ENCODE measurements at places on chromosomes 11 and 22.

GRCh38 chr11:88886796-88887195 lies 179.0 kb downstream of the GRM5 start:
- DNase-seq = no peak

GRCh38 chr22:24433828-24434470 lies 6.5 kb downstream of the ADORA2A start:
- DNase-seq = no peak

GRCh38 chr22:50341977-50342650 lies 1.0 kb upstream of the PPP6R2 start:
- DNase-seq = peak; percentile 79

- no peak for DNase-seq
Observed at GRCh38 chr11:121574801-121575200, 122.0 kb upstream of the SORL1-AS1 start.

- DNase-seq = no peak
Observed at GRCh38 chr11:24819006-24819405, 322.2 kb downstream of the LUZP2 start.

DNA sequence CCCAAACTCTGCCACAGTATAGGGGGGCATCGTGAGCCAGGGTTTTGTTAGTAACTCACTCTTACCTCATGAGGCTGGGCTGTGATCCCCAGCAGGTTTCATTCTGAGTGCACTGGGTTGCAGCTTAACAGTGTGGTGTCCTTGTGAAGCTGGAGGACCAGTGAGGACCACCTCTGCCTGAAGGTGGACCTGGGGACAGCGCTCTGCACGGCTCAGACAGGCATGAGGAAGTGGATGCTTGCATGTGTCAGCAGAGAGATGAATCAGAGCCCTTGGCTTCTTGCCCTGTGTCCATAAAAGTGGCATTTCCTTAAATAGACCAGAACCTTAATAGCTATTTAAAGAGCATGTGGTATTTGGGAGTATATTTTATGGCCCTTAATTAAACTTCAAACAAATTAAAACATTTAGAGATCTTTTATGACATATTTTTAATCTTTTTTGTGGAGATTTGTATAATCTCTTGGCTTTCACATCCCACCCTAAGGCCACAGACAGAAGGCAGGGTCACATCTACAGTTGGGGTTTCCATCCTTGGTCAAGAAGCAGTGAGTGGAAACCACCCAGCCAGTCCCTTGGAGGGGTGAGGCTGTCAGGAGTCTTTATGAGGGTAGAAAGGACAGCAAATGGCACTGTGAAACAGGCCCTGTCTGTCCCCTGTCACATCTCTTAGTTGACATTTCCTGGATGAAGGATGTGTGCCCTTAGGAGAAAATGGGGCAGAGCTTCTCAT lies 24.8 kb upstream of the ADORA2A start:
- DNase-seq = no peak

GRCh38 chr11:102111787-102112508 lies 1.7 kb downstream of the YAP1 start:
- no peak for DNase-seq

DNA sequence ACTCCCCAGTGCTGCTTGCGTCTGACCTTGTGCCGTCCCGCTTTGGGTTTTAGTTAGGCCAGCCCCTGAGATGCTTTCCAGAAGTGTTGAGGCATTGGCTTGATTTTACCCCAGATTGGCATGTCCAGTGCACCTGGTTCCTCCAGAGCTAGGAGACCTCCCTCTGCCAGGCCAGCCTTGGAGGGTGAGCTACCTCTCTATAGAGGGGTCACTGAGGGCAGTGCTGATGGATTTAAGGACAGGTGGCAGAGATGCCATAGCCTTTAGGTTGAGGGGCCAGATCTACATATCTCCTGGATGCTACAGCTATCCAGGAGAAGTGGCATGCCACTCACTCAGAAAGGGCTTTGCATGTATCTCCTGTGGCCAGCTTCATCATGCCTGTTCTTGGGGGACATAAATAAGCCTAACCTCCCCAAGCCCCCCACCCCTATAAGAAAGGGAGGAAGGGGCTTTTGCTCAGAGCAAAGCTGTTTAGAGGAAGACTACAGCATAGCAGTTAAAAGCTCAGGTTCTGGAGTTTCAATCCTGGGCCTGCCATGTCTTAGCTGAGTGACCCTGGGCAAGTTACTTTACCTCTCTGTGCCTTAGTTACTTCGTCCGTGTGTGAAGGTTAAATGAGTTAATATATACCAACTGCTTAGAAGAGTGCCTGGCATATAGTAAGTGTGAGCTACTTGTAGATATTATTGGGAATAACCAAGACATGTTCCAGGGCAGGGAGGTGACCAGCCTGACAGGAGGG lies 6.4 kb downstream of the UBE2L3 start:
- no peak for DNase-seq

DNA sequence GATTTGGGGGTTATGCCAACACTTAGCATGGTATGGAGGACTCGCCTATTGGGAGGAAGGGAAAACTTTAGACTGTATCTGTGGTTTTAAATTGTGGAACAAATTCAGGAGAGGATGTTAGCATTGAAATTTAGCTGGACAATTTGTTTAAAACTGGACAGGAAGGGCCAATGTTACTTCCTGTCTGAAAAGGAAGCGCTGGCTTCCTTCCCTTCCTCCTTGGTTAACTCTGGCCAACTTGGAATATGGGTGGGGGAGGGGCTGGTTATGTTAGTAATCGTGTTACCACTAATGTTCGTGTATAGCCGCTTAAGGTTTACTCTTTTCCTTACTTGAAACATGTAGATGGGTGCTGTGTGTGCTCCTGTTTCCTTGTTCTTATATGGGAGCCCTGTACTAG lies 13.9 kb downstream of the CTNND1 start:
- DNase-seq = no peak

DNA sequence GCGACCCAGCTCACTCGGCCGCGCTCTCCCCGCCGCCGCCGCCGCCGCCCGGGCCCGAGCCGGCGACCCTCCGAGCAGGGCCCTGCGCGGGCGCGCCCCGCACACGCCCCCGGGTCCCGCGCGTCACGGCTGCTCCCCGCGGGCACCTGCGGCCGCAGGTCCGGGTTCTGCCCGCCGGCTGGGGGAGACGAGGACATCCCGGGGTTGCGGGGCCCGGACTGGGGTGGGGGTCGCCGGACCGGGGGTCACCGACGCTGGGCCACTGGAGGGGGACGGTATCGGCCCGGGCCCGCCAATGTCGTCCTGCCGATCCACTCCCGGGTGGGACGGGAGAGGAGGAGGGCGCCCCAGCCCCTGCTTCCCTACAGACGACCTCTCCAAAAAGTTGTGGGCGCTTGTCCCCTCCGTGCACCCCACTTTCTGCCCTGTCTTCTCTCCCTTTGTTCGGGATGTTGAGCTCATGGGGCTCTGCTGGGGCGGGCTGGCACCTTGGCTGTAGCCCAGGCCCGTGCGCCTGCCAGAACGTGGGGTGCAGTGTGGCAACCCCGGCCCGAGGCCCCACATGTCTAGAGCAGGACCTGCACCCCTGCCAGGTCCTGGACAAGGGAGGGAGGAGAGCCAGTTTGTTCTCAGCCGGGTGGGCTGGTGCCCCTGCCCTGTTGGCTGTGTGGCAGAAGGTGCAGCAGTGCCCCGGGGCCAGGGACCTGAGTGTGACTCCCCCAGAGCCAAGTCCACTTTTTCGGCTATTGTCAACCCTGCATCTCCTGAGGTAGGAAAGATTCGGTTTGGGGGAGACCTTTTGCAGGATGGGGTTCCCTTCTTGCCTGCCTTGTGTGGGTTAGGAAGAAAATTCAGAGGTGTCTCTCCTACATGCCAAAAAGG lies 40.2 kb upstream of the CELSR1 start:
- DNase-seq = no peak

DNA sequence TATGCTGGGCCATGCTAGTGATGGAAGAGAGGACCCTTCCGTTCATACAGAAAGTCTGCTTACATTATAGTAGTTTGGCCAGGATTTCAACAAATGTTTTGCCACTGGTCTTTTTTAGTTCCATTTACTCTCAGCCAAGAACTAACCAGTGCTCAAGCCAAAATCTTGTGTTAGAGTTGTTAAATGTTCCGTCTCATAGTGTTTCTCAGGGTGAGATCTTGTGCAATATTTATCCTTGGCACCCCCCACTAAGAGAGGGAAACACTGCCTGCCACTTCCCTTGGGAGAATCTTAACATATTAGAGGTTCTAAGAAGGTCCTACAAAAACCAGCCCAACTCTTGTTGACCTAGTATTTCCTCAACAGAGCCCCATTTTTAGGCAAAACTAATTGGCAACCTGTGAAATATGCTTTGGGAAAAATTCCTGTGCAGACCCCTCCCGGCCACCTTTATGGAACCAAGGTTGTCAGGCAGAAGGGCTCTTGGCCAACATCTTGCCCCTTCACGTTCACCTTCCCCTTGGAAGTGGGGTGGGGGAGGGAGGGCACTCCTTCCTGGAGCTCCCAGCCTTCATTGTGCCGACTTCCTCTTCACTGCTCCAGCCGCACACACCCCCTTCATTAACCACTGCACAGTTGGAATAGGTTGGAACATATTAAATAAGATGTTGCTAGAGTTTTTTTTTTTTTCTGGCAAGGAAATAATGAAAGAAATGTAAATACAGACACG lies 173.2 kb upstream of the SORL1-AS1 start:
- no peak for DNase-seq

DNA sequence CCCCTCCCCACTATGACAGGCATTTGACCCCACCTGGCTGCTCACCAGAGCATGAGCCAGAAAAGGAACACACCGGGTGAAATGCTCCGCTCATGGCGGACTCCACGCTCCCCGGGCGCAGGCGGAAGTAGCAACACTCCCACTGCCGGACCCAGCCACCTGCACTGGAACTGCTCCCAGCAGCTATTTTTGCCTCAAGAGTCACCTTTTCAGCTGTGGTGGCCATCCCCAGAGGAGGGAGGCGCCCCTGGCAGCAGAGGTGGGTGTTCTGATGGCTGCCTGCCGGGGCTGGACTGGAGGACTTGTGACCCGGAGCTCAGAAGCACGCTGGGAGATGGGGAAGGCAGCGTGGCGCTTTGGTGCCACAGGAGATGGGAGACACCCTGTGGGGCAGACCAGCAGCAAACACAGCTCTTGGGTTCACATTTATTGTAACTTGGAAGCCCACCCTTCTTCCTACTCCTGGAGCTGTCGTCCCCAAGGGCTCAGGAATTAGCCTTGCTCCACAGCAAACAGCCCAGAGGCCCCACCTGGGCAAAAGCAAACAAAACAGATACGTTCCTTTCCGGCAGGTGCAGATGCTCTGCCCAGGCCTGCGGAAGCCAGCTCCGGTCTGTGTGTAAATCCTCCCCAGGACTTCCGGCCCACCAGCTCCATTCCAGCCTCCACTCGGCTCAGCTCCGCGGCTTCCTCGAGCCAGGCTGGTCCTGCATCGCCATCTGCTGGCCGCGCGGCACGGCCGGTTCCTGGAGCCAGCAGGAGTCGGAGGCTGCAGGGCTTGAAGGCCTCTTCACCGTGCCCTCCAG lies 3.7 kb downstream of the RPS19BP1 start:
- peak; percentile 87 for DNase-seq

DNA sequence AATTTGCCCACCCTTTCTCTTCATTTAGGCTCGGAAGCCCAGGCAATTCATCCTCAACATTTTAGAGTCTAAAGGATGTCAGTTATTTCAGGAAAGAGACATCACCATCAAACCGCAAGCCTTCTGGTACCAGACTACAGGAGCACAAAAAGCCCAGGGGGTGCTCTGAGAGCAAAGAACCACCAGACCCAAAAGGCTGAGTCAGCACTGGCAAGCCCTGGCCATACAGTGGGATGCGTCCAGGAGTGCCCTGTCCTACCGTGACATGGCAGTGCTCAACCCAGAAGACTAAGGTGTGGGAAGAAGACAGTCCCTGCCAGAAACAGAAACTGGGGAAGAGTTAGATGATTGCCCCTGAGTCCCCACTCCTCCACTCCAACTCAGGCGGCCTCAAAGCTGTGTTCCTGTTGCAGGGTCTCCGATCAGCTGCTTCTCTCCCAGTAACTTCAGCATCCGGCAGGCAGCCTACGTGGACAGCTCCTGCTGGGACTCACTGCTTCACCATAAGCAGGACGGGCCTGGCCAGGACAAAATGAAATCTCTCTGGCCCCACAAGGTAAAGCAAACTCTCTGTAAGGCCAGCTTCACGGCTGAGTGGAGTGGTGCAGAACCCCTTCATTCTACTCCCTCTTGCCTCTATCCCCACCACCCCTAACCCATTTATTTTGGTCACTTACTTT lies 1.5 kb downstream of the PANX3 start:
- no peak for DNase-seq

- DNase-seq = no peak
Observed at GRCh38 chr11:14132312-14132711, 169.8 kb downstream of the SPON1 start.
